Fibroblast of upper back skin (primary cell): ENCODE measurements at places on chromosomes 3 and 15.

DNA sequence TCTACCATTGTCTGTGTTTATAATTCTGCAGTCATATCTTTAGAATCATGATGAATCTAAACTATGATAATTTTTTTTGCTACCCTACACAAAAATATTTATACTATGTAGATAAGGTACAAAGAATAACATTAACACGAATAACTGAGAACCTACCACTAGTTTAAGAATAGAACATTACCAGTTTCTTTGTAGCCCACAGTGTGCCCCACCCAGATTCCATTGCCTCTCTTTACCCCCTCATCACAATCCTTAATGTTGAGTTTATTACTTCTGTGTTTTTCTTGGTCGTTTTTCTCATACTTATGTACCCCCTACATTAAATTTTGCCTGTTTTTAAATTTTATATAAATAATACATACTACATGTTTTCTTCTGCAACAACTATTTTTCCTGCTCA, 140.5 kb downstream of the BBX start:
- no peak for DNase-seq

DNA sequence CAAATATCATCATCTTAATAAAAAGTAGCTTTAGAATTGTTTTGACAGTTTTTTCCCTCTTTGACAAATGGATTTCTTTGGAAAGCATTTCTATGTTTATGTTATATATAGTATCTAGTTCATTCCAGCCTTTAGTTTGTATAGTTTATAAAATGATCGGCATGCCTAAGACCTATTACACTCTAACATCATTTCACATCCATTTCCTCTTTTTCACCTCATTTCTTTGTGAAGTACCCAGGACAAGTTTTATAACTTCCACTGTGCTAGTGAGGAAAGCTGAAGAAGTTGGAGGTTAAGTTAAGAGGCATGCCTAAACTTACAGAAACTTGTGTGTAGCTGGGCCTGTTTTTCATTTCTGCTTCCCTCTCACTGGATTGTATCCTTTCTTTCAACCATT, 178.4 kb downstream of the TP63 start:
- DNase-seq, result no peak

- no peak for DNase-seq
Observed at GRCh38 chr3:150876611-150877265, 28.5 kb downstream of the MINDY4B start.

- no peak for DNase-seq
Observed at GRCh38 chr15:31131853-31132375, 30.4 kb upstream of the TRPM1 start.

GRCh38 chr3:193790086-193790990, 197.3 kb downstream of the OPA1 start:
- no peak for DNase-seq

DNA sequence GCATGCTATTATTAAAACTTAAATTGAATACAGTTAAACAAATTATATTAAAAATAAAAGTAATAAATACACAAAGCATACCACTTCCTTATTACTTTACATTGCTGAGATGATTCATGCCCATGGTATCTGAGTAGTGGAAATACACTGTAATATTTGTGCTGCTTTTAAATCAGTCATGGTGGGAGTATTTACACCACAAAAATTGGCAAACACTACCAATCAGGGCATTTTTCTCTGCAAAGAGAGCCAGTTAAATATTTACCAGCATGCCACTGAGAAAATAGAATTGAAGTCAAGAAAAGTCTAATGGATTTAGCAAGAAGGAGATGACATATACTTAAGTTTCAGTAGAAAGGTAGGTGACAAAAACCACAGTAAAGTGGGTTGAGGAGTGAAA, 19.6 kb downstream of the PPARG start:
- peak; percentile 94 for DNase-seq

- DNase-seq, result no peak
Observed at GRCh38 chr15:46251903-46252302, 617.1 kb downstream of the SQOR start.

DNA sequence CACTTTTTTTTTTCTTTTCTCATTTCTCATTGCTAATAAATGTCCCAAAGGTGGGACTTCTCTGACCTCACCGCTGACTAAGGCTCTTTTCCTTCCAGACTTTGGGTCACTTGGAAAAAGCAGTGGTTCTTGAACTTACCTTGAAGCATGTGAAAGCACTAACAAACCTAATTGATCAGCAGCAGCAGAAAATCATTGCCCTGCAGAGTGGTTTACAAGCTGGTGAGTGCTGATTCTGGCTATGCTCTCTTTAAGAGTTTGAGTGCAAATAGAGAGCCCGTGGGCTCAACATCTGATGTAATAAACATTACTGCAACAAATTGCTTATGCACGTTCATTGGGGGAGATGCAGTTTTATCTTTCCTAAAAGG, 2.0 kb downstream of the BHLHE40 start:
- no peak for DNase-seq

DNA sequence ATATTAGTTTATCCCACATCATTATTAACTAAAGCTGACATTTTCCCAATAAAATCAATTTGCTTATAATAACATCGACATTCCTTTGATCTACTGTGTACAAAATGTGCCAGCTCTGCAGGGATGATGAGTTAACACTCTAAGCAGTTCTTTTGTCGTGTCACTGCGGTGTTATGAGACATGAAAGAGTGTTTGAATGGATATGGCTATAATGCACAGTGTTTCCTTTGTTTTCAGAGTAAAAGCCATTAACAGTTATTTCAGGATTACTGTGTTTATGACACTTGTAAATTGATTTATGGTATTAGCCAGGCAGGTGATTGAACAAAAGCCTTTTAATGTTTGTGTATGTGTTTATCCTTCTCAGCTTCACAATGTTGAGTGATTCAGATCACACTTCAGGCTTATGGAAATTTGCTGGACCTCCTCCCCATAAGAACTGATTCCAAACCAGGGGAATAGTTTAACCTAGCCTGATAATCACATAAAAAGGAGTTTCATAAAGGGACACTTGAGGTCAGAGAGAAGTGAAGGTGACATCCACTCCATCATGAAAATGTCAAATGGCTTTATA, 115.7 kb downstream of the CHL1 start:
- DNase-seq, result no peak

DNA sequence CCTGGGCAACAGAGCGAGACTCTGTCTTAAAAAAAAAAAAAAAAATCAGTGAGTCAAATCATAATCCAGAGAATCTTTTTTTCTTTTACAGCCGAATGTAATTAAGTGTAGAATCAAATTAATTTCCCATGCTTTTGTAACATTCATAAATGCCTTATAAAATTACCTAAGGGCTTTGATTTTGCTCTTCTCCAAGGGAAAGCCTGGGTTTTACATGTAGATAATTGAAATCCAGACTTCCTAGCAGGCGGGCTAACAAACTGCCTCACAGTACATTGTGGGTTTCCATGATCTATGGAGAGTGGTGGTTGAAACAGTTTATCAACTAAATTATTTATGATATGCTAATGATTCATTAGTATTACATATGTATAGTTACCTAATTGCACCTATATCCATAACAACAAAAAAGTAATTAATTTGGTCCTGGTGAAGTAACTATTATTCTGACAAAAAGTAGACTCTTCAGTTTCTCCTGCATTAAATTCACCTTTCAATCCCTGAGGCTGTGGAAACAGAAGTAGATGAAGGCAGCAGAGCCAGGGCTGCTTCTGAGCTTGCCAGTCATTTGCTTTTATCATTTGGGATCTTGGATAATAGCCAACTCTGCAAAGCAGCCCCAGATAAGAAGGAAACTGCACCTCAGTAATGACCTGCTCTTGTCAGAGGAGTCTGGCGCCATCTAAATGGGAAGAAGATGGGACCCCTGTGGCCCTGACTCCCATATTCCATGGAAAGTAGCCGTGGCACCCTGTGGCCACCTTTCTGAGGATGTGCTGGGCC, 9.5 kb downstream of the CCR9 start:
- DNase-seq, result no peak
